ENCODE measurements at places on chromosomes 7 and 10.

DNA sequence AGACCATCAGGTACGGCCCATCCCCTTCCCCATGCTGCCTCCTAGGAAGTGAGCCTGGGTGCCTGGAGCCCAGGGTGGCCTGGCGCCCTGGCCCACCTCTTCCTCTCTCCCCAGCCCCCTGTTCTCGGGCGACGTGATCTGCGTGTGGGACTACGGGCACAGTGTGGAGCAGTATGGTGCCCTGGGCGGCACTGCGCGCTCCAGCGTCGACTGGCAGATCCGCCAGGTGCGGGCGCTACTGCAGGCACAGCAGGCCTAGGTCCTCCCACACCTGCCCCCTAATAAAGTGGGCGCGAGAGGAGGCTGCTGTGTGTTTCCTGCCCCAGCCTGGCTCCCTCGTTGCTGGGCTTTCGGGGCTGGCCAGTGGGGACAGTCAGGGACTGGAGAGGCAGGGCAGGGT is 17.0 kb downstream of the ASL start:
- DNase-seq = no peak

GRCh38 chr10:64345856-64346255 is 824.7 kb downstream of the REEP3 start:
- DNase-seq = no peak

GRCh38 chr10:83580373-83581012 is 558.8 kb upstream of the GHITM start:
- DNase-seq = no peak

DNA sequence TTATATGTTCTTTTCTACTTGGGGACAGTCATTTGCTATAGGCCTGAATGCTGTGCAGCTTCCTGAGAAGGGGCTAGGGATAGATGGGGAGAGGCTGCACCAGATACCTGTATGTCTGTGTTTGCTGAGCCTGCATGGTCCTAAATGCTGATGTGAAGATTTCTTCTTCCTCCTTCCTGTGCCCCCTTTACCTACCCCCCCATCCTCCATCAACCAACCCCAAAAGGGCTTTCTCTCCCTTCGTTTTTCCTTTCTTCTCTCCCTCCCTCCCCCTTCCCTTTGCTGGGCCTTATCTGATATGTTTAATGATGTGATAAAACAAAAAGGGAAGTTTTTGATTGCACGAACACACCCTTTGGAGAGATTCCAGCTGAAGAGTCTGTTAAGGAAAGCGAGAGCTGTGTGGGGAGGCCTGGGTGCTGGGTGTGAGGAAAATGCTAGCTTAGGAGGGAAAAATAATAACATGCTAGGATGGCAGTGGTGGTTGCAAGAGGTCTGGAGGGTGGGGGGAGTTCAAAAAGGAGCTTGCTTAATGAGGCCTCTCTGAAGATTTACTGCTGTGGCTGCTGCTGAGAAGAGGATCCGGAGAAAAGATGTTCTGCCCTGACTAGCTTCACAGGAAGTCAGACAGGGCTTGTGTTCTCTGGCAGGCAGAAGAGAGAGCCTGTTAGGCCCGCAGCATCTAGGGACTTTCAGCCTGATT is 101.8 kb downstream of the SAMD9 start:
- DNase-seq = no peak

GRCh38 chr10:132609211-132609610 is 71.6 kb downstream of the INPP5A start:
- no peak for DNase-seq

GRCh38 chr7:153567426-153567825 is 484.8 kb upstream of the DPP6 start:
- no peak for DNase-seq

GRCh38 chr7:127858091-127858914 is 172.9 kb downstream of the LRRC4 start:
- no peak for DNase-seq
